T follicular helper cell (primary cell): ENCODE measurements at places on chromosomes 11 and 22.

DNA sequence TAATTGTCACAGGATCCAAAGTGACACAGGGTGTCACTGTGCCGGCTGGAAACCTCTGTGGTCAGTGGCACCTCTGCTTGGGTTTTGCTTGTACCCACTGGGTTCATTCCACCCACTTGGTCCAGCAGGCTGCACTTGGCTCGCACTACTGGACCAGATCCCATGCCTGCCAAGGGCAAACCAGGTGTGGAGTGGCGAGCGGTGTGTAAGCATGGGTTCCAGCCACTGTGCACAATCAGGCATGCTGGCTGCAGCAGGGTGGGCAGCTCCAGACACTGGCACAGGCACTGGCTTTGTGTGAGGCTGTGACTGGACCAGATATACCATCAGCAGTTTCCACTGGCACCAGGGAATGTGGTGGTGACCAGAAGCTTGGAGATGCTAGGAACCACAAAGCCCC is 261.4 kb downstream of the KCNA4 start:
- no peak for DNase-seq

DNA sequence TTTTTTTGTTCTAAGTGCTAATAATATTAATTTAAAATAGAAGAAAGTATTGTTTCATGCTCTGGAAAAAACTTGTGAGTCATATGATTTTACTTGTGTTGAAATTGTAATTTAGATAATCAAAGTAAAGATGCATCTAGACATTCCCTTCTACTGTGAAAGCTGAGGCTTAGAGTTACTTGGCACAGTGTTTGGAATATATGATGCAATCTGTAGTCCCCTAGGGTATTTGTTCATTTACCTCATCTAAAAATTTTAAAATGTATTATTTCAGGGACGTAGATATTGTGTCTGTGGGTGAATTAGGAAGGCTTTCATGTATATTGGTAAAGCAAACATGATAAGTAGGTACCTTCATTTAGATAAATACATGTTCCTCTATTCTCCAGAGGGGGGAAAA is 793.5 kb upstream of the CNTN5 start:
- DNase-seq = no peak

DNA sequence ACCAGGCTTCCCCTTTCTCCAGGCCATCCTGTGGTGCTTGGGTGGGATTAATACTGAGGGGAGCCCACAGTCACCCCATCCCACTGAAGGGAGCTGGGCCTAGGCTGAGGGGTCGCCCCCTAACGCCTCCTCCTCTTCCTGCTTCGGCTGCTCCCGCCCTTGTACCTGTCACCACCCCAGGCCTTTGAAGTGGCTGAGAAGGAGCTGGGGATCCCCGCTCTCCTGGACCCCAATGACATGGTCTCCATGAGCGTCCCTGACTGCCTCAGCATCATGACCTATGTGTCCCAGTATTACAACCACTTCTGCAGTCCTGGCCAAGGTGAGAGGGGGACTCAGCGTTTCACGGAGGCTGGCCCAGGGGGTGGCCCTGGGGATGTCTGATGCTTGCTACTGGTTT is 6.1 kb downstream of the MICALL1 start:
- DNase-seq = no peak

GRCh38 chr11:115780646-115781362 is 276.6 kb upstream of the CADM1 start:
- no peak for DNase-seq

- DNase-seq = no peak
These were observed 92.6 kb downstream of the SWAP70 start for GRCh38 chr11:9756461-9756860.

- no peak for DNase-seq
These were observed 35.1 kb downstream of the TTC12 start for GRCh38 chr11:113349528-113349927.

- DNase-seq = no peak
These were observed 9.2 kb upstream of the CD5 start for GRCh38 chr11:61092908-61093763.

- DNase-seq = no peak
These were observed 76.9 kb downstream of the MYO7A start for GRCh38 chr11:77204754-77205466.

DNA sequence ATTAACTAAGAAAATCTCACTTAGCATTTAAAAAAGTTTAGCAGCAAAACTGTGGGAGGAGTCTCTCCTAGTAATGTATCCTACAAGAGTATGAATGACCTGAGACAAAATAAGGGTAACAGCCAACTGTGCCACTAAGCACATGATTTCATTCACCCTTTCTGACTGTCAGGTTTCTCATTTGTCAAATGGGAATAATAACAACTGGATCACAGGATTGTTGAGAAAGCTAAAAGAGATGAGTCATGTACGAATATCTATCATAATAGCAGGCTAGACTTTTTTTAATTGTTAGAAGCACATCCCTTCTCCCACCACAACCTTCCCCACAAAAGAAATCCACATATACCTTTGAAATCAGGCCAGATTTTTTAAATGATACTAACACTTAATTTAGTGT is 39.5 kb downstream of the MTMR2 start:
- DNase-seq = no peak
